Right hindlimb (tissue), 1 donor: ENCODE measurements at places on chromosomes 7 and 10.

DNA sequence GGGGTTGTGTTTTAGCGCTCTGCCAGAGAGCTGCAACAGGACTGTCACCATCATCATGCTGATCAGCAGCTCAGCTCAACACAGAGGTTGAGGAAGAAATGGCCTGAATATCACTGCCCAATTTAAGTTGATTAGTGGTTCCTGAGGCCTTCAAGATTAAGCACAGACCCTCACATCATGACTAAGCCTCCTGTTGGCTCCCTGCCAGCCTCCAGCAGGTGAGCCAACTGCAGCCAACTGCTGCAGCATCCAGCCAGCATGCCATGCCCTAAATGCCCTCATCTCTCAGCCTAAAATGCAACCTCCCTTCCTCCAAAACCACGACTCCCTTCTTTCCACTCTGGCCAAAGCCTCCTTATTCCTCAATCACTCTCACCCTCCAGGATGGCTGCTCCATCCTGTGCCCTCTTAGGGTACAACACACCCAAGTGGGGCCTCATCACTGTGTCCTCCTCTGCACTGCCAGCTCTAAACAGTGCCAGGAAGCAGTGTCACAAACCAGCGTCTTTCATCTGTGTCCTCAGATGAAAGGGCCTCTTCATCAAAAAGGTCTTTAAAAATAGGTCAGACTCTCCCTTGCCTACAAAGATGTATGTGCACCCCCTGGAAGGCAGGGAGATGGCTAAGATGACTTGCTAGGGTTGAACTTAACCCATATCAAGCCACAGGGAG, 259.3 kb downstream of the ZEB1 start:
- DNase-seq = no peak

GRCh38 chr10:130179640-130180039, 43.4 kb downstream of the GLRX3 start:
- DNase-seq = peak; percentile 71

DNA sequence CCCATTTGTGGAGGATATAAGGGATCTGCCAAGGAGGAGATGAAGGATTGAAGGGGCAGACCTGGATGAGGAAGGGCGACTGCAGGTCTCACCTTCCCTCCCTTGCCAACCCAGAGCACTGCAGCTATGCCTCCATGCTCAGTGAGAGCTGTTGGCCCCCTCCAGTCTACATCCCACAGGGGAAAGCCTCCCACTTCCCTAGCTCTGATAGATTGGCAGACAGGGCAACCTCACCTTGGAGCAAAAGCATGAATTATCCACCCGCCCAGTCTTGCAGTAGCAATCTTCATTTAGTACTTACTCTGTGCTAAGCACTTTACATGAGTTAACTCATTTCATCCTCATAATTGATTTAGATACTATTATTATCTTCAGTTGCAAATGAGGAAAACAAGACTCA, 70.4 kb upstream of the SMNDC1 start:
- no peak for DNase-seq

GRCh38 chr10:86355571-86356038, 11.0 kb downstream of the GRID1 start:
- no peak for DNase-seq

- peak; percentile 41 for DNase-seq
Observed at GRCh38 chr10:61970182-61971002, 68.9 kb downstream of the ARID5B start.

DNA sequence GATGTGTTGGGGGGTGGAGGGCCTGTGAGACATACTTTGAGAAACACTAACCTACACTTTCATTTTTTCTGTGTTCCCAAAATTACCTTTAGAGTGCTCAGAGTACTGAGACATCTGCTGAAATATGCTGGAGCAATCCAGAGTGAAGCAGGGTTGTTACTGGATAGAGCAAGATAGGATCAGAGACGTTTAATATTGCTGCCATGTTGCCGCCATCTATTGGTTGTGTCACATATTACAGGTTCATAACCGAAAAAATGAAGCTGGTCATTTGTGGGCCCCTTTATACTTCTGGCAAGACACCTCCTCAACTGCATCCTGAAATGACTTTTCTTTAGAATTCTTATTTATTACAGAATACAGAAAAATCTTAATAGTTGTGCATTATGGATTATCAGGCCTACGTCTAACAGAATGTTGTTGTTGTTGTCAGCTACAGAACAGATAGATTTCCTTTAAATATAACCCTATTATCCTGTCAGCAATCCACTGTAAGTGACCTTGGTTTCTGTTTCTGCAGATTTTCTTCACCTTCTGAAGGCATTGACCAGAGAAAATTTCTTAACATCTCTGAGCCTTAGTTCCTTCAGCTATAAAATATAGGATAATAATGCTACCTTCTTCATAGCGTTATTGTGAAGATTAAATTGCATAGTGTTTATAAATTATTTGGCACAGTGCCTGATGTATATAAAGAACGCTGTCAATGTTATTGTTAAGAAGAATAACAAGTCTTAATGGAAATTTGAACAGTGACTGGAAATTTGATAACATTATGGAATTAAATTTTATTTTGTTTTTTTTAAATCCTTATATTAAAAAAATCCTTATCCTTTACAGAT, 16.2 kb upstream of the DLD start:
- DNase-seq = peak; percentile 41

DNA sequence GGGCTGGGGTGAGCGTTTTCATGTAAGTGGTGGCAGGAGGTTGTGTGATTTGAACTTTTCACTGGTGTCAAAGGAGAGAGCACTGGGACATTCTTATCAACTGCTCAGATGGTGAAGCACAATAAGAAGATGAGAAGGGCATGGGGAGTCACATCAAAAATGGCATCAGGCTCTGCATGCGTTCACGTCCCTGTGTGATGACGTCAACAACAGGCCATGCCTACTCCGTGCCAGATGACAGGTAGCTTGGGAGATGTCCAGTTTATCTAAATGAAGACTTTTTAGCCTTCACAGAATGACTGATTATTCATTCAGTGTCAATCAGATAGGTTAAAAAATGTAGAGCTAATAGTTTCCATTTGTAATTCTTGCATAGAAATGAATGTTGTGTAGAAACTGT, 264.3 kb upstream of the POM121L12 start:
- no peak for DNase-seq

- no peak for DNase-seq
Observed at GRCh38 chr10:128161031-128161430, 34.8 kb upstream of the MKI67 start.

- no peak for DNase-seq
Observed at GRCh38 chr7:148986742-148987009, 41.6 kb downstream of the PDIA4 start.

DNA sequence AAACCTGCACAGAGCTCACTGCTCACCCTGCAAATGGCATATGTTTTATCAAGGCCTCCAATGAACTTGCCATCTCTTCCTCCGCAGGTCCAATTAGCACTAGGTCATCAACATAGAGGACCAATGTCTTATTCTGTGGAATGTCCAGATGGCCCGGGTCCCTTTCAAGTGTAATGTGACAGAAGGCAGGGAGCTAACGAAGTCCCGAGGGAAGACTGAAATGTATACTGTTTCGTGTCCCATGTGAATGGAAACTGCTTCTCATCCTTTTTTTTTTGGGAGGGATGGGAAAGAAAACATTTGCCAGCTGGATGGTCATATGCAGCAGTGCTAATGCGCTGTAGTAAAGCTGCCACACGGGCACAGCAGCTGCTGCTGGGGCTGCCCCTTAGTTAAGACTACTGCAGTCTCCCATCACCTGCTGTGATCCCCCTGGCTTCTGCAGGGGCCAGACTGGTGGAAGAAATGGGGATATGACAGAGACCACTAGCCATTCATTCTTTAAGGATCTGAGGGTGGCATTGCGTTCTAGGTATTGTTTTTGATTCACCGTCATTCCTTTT, 61.7 kb upstream of the CCNY start:
- peak; percentile 51 for DNase-seq

- DNase-seq = no peak
Observed at GRCh38 chr7:135991322-135991721, 14.2 kb upstream of the MTPN start.

DNA sequence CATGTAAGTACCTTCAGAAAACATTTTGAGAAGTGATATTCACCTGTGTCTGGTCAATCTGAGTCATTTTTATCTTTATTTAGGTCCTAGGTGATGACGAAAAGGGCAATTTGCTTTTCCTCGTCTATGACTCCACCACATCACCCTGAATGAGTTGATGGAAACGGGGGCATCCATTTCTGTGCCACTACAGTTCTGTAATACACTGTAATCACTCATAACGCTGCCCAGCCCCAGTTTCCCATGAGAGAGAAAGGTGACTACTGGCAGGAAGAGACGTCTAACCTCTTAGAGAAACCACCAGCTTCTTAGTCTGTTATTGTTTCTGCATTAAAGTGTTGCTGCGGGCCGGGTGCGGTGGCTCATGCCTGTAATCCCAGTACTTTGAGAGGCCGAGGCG, 205.3 kb upstream of the MKLN1 start:
- DNase-seq = no peak

- DNase-seq = no peak
Observed at GRCh38 chr10:32057036-32057372, 779 bp upstream of the KIF5B start.

DNA sequence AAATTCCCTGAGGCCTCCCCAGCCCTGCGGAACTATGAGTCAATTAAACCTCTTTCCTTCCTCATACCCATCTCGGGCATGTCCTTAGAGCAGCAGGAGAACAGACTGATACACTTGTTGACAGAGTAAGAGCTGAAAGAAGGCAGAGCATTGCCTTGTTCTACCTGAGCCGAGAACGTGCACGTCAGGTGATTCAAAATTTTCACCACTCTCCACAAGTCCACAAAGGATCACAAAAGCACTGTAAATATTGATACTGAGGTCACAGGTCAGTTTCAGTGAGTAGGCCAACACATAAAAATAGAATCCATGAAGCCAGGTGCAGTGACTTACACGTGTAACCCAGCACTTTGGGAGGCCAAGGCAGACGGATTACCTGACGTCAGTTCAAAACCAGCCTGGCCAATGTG, 27.8 kb downstream of the DCLRE1C start:
- no peak for DNase-seq

GRCh38 chr7:151061213-151062110, 2.1 kb downstream of the SLC4A2 start:
- DNase-seq = no peak

DNA sequence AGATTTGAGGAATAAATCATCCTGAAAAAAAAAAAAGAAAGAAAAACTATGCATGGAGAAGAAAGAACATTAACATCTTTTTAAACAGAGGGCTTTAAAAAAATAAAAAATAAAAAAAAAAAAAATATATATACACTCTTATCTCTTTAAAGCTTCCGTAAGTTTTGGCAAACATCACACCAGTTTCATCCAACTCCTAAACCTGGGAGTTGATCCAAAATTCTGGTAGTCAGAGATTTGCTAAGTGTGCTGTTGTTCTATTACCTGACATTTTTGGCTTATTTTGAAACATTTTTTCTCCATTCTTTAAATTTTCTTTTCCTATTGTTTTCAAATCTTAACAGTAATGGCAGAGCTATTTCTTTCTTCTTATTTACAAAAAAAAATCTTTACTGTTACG, 273.1 kb downstream of the AGMO start:
- no peak for DNase-seq

DNA sequence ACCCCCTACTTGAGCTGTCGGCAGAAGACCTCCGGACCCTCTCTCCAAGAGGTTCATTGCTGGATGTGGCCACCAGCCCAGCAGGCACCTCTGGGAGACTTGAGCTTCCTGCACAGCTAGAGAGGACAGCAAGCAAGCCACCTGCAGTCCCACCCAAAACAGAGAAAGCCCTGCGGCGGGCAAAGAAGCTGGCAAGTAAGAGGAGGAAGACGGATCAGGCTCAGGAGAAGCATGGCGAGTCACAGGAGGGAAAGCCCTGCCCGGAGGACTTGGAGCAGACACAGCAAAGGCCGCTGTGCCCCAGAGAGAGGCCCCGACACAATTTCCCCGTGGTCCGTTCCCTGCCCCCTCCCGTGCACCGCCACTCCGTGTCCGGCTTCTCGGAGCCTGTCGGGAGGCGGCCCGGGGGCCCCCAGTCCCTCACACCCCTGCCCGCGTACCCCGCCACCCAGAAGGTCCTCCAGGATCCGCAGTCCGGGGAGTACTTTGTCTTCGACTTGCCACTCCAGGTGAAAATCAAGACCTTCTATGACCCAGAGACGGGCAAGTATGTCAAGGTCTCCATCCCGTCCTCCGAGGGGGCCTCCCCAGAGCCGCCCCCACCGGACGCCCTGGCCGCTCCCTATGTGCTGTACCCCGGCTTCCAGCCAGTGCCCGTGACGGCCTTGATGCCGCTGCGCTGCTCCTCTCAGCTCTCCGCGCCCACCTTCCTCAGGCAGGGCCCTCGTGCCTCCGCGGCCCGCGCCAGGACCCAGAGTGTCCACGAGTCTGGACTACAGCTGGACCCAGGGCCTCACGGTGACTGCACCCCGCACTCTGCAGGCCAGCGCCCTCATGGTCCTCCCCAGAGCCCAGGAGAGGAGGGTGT, 27.2 kb downstream of the C10orf71 start:
- no peak for DNase-seq

DNA sequence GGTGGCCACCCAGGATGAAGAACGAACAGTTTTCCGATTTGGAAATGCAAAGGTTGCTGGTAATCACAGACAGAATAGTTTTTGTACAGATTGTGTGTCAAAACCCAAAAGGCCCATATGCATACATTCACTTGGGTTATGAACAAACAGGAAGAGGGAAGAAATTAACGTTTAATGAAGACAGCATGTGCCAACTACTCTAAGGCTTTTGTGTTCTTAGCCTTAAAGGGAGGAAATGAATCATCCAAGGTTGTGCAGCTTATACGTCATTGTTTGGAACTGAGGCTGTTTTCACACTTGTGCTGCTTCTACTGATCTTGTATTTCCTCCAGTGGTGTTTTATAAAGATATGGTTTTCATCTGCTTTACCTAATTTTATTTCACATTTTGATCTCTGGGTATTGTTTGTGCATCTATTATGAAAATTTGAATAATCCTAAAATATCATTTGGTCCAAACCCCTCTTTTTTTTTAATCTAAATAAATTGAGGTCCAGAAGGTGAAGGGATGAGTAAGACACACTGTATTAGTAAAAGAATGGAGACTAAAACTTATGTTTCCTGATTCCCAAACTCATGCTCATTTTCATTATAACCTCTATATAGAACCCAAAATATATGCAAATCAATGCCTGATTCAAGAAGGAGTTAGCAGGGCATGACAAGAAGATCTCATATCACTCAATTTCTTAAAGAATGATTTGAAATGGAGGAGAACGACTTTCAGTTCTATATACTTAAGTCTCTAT, 373.1 kb downstream of the THSD7A start:
- no peak for DNase-seq

GRCh38 chr10:15782851-15783250, 63.1 kb upstream of the ITGA8 start:
- no peak for DNase-seq

GRCh38 chr7:82029236-82029913, 259.5 kb upstream of the HGF start:
- DNase-seq = no peak

GRCh38 chr7:2403718-2404648, 572 bp downstream of the CHST12 start:
- peak; percentile 63 for DNase-seq

DNA sequence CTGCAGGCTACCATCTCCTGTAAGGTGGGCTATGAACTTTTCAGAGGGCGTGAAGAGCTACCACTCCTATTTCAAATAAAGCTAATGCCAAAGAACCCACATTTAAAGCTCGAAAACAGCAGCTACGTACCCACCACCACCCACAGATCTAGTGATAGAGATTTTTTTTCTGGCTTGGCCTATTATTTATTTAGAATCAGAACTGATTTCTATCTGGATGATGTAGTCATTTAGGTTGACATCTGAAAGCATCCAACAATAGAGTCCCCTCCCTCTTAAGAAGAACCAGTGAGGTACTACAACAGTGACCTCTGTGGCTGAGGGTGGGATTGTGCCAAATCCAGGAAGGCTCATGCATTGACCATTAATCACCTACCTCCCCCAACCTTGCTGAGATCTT, 113.8 kb upstream of the ADO start:
- DNase-seq = no peak
